ENCODE measurements at places on chromosomes 13 and 19.

- DNase-seq = no peak
Measured at GRCh38 chr13:98083507-98083906, 59.4 kb upstream of the FARP1 start.

DNA sequence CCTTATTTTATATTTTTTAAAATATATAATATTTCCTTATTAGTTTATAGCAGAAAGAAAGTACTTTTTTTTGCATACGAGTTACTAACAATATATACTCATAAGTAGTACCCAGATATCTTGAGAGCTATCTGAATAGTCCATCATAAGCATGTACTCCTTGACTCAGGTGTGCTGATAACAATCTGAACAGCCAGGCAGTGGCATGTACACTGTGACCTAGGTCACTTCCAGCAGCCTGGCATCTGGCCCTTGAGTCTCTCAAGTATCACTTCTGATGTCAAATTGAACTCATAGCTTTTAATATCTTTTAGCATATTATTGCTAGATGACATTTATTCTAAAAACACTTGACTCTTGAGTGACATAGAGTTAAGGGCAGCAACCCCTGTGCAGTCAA lies 1576.7 kb downstream of the SLITRK1 start:
- DNase-seq = no peak

GRCh38 chr19:48543121-48543710 lies 8.8 kb upstream of the SULT2B1 start:
- no peak for DNase-seq

- DNase-seq = no peak
Measured at GRCh38 chr19:45508417-45508860, 1.2 kb downstream of the VASP start.

DNA sequence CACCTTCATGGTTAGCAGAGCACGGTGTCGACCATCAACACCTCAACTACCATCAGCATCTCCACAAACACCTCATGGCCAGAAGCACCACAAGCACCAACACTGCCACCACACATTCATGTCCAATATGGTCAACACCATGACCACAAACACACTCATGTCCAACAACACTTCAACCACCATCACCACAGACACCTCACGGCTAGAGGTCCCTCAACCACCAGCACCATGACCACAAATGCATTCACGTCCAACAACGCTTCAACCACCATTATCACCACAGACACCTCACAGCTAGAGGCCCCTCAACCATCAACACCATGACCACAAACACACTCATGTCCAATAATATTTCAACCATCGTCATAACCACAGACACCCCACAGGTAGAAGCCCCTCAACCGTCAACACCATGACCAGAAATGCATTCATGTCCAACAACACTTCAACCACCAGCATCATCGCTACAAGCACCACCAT lies 10.2 kb downstream of the TRAPPC5 start:
- DNase-seq = no peak

DNA sequence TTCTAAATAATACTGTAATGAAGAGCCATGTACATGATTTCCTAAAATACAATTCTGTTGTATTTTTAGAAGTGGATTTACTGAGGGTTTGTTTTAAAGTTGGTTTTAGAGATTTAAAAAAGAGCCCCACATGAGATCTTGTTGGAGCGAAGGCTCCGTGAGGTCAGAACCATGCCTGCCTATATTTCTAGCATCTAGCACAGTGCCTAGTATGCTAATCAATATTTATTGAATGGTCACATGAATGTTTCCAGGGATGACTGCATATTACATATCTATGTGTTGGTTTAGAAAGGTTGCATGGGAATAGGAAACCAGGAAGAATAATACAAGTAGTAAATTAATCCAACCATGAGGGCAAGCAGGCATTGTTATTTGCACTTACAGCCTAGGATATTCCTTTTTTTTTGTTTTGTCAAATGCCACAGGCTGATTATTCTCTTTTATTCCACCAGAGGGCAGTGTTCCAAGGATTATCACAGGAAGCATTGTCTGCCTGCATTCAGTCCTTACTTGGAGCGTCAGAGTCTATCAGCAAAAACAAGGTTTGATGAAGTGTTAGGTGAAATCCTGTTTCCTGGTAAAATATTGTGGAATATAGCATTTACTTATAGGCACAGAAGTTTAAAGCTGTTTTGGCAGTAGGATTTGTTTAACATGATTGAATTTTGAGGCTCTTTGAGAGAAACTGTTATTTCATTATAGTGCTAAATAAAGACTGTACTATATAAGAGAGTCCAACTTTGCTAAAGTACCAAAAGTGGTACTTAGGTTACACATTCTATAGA lies 46.8 kb downstream of the COG3 start:
- DNase-seq = no peak

All from H1 (cell line).